Naive thymus-derived CD8-positive, alpha-beta T cell (primary cell): ENCODE measurements at places on chromosomes 4 and X. TPM values are rescaled to one million over a fixed set of nuclear protein-coding genes. Genes with fewer than 3 reads are reported as not detected.

HPRT1 gene
- 71.7 TPM for polyA plus RNA-seq

BBS12 gene
- 0.46 TPM for polyA plus RNA-seq

IRF2 gene
- polyA plus RNA-seq = 72.7 TPM

DMD gene
- not detected for polyA plus RNA-seq

NEUROG2 gene
- polyA plus RNA-seq = not detected

LDOC1 gene
- polyA plus RNA-seq = 9.3 TPM

ALB gene
- not detected for polyA plus RNA-seq

AFF2 gene
- 0.24 TPM for polyA plus RNA-seq

F9 gene
- not detected for polyA plus RNA-seq

GRCh38 chr4:167614866-167615265 is 380.6 kb upstream of the SPOCK3 start:
- H3K27me3 ChIP-seq = no peaks in the 10 kb centered on the region
- no peak overlapping the region for H3K27ac ChIP-seq

- H3K27ac ChIP-seq = no peak overlapping the region
- peaks cover 11% of the 10 kb centered on the region for H3K4me1 ChIP-seq
- no peak for DNase-seq
- no peak overlapping the region for H3K4me3 ChIP-seq
- H3K27me3 ChIP-seq = no peaks in the 10 kb centered on the region
Observed at GRCh38 chr4:185270037-185270436, 60.6 kb downstream of the SNX25 start.

- H3K36me3 ChIP-seq = no peaks in the 10 kb centered on the region
- no peaks in the 10 kb centered on the region for H3K27me3 ChIP-seq
- H3K4me1 ChIP-seq = peaks cover 37% of the 10 kb centered on the region
- H3K27ac ChIP-seq = no peak overlapping the region
- no peak for DNase-seq
- peak overlapping the region; percentile 83 for H3K4me3 ChIP-seq
Observed at GRCh38 chrX:73561801-73562200, 1.2 kb upstream of the CHIC1 start.

- H3K27me3 ChIP-seq = no peaks in the 10 kb centered on the region
- no peaks in the 10 kb centered on the region for H3K36me3 ChIP-seq
- peaks cover 14% of the 10 kb centered on the region for H3K4me1 ChIP-seq
- no peak for DNase-seq
- H3K4me3 ChIP-seq = no peak overlapping the region
- H3K27ac ChIP-seq = peak overlapping the region; percentile 2
Observed at GRCh38 chrX:107549504-107549903, 78.8 kb upstream of the PRPS1 start.

DNA sequence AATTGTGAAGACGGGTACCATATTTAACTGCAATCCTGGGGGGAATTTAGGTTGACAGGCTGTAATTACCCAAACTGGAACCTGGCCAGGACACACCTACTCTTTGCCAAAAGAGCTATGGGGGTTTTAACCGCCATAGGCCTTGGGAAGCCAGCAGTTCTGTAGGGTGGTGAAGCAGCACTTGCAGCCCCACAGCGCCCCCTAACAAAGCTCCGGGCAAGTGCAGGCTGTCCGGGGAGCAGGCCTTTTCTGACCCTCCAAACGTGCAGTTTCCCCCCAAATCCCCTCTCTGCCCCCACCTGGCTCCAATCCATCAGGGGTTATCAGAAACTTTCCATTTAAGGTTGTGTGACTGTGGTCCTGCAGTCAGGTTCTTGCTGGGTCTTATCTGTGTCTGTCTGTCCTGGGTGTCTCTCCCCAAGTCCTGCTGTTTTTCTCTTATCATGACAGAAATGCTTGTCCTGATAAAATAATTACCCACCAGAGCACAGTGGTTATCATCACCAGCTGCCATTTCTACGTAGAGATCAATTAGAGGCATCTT is 350.9 kb downstream of the MID1IP1 start:
- no peak overlapping the region for H3K4me3 ChIP-seq
- H3K4me1 ChIP-seq = peaks cover 8% of the 10 kb centered on the region
- no peaks in the 10 kb centered on the region for H3K27me3 ChIP-seq
- H3K27ac ChIP-seq = no peak overlapping the region

DNA sequence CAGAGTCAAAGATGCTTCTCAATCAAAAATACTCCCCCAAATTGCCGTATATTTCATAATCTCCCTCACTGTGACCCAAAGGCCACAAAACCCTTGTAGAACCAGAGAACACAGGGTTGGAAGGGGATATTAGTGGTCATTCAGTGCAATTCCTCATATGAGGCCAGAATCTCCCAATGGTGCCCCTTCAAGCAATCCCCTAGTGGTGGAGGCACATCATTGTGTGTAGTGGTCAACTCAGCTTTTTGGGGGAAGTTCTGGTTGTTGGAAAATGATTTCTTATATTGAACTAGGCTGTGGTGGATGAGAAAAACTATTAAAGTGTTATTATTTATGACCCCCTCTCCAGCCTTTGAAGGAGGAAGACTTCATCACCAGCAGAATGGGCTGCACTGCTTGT is 17.6 kb upstream of the BOD1L1 start:
- no peaks in the 10 kb centered on the region for H3K36me3 ChIP-seq
- no peak overlapping the region for H3K27ac ChIP-seq
- peaks cover 3% of the 10 kb centered on the region for H3K4me1 ChIP-seq
- no peak for DNase-seq
- peaks cover 67% of the 10 kb centered on the region for H3K27me3 ChIP-seq
- H3K4me3 ChIP-seq = no peak overlapping the region

DNA sequence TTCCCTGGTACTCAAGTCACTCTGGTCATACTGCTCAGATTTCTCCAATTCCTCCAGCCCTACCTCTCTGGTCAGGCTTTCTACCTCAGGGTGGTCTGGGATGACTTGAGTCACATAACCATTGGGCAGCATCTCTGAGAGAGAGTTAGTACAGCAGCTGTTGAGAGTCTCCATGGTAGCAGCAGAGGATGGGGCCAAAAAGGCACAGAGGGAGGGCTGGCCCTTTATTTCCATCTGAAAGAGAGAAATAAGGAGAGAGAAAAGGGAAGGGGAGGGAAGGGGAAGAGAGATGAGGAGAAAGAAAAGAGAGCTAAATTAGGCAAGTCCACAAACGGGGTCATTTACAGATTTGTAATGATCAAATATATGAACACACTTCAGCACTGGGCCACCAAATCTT is 149.1 kb upstream of the ARHGEF9 start:
- no peak overlapping the region for H3K4me3 ChIP-seq
- DNase-seq = no peak

DNA sequence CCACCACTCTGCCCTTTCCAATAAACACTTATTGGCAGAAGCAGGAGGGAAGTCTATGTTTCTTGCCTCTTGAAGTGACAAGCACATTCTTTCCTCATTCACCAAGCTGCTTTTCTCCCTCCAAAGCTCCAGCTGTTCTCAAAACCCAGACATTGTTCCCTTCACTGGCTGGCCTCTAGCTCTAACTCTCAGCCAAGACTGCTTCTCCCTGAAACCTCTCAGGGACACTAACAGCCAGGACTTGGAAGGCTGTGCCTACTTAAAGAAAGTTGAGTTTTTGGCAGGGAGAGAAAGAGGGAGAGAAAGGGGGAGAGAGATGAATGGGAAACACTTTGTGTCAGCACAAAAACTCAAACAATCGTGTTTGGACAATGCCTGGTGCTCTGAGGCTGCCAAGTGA is 99.5 kb downstream of the COX18 start:
- peaks cover 2% of the 10 kb centered on the region for H3K27me3 ChIP-seq
- DNase-seq = no peak
- H3K36me3 ChIP-seq = no peaks in the 10 kb centered on the region
- H3K4me3 ChIP-seq = no peak overlapping the region
- H3K4me1 ChIP-seq = peaks cover 2% of the 10 kb centered on the region

GRCh38 chr4:10021653-10022023 is 341 bp upstream of the SLC2A9 start:
- H3K4me1 ChIP-seq = peaks cover 4% of the 10 kb centered on the region
- no peak for DNase-seq

GRCh38 chrX:108537005-108537404 is 97.4 kb downstream of the COL4A5 start:
- DNase-seq = no peak
- no peaks in the 10 kb centered on the region for H3K36me3 ChIP-seq
- H3K4me3 ChIP-seq = no peak overlapping the region
- H3K27ac ChIP-seq = no peak overlapping the region
- no peaks in the 10 kb centered on the region for H3K27me3 ChIP-seq
